Stimulated activated CD4-positive, alpha-beta T cell treated with anti-CD3 and anti-CD28 coated beads, Interleukin-2, amount 100 ng/mL, for 24 hours (primary cell): ENCODE measurements at places on chromosomes 3 and 15.

GRCh38 chr3:69031635-69032034 lies 18.2 kb upstream of the EOGT start:
- DNase-seq: no peak

GRCh38 chr15:100433304-100433703 lies 91.5 kb upstream of the ADAMTS17 start:
- DNase-seq: no peak

- no peak for DNase-seq
These were observed 25.4 kb downstream of the TGM4 start for GRCh38 chr3:44899683-44900367.

DNA sequence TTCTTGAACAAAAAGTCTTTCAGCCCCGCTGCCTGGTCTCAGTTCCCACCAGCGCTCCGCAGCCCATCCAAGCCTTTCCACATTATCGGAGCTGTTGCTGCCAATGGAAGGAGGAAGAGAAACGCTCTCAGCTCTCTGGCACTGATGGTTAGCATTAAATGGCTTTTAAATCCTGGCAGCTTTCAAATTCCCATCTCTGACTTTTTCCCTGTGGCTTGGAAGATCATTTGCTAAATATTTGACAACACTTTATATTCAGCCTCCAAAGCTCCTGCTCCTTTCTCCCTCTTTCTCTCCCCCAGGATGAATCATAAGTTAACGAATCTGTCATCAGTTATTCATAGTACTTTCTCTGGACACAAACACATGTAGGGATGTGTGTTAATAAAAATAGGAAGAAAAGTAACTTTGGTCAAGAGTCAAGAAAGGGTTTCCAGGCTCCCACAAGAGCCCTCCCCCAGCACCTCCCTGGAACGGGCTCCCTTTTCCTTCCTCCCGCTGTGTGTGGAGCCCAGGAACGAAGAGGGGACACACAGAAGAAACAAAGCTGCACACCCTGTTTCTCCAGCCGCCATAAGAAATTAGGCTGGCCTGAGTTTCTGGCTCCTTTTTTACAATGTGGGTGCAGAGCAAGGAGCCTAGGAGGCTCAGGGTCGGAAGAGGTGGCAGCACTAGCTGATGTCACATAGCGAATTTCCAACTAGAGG lies 47.6 kb upstream of the TSEN2 start:
- DNase-seq: no peak
